Gastrocnemius medialis (tissue), 4 donors: ENCODE measurements at places on chromosomes 6 and 20. TPM values are rescaled to one million over a fixed set of nuclear protein-coding genes. Genes with fewer than 3 reads are reported as not detected.

DNA sequence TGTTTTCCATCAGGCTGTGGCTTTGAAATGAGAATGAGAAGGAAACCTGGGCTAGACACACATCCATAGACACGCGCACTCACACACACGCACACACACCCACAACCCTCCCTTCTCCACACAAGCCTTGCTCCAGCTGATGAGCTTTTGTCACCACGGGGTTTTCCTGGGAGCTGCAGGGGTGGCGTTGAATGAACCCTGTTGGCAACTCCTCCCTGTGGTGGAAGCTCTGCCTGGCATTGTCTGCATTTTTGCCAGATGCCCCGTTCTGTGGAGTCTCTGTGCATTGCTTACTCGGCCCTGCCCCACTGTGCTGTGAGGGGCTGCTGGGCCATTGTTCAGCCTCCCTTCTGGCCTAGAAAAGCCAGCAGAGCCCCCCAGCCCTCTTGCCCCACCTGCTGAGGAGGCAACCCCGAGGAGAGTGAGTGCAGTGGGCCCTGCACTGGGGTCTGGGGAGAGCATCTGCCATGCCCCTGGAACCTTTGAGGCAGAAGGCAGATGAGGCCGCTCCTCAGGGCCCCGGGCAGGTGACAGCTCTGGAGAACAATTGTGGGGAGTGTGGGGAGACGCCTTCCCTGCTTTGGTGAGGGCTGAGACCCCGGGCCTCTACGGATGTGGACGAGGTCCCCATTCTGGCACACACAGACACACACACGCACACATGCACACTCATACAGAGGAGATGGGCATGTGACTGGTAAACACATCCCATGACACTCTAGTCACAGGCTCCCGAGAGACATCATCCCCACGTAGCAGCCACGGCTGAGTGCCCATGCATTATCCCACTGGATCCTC is 9.9 kb downstream of the ADIG start:
- H3K36me3 ChIP-seq, result no peaks in the 10 kb centered on the region
- no peaks in the 10 kb centered on the region for H3K4me1 ChIP-seq
- H3K27me3 ChIP-seq, result no peaks in the 10 kb centered on the region
- no peak for DNase-seq
- H3K27ac ChIP-seq, result no peak overlapping the region

DNA sequence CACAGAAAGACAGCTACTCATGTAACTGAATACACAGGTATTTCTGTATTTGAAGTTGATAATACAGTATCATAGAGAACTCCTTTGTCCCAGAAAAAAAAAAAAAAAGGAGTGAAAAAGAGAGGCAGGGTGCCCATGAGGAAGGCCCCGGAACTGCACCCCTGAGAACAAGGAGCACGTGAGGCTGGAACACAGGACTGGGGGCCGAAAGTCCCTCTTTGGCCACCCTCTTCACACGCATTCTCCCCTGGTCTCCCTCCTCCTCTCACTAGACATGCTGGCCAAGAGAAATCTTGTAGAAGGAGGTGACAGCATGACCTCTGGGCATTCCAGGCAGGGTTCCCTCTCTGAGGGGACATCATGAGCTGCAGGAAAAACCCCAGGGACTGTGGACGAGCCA is 62.7 kb upstream of the TRAF3IP2 start:
- H3K27ac ChIP-seq, result peak overlapping the region; percentile 95
- H3K36me3 ChIP-seq, result no peaks in the 10 kb centered on the region
- no peaks in the 10 kb centered on the region for H3K27me3 ChIP-seq
- DNase-seq, result peak; percentile 86
- H3K4me3 ChIP-seq, result no peak overlapping the region

GRCh38 chr20:44010162-44010704 is 95.6 kb downstream of the TOX2 start:
- DNase-seq, result no peak
- no peak overlapping the region for H3K27ac ChIP-seq
- no peaks in the 10 kb centered on the region for H3K4me1 ChIP-seq

GRCh38 chr20:47686545-47686944 is 98.7 kb downstream of the SULF2 start:
- no peak overlapping the region for H3K4me3 ChIP-seq
- H3K27ac ChIP-seq, result no peak overlapping the region
- H3K36me3 ChIP-seq, result peaks cover 6% of the 10 kb centered on the region
- H3K4me1 ChIP-seq, result no peaks in the 10 kb centered on the region
- DNase-seq, result no peak
- H3K27me3 ChIP-seq, result no peaks in the 10 kb centered on the region

DNA sequence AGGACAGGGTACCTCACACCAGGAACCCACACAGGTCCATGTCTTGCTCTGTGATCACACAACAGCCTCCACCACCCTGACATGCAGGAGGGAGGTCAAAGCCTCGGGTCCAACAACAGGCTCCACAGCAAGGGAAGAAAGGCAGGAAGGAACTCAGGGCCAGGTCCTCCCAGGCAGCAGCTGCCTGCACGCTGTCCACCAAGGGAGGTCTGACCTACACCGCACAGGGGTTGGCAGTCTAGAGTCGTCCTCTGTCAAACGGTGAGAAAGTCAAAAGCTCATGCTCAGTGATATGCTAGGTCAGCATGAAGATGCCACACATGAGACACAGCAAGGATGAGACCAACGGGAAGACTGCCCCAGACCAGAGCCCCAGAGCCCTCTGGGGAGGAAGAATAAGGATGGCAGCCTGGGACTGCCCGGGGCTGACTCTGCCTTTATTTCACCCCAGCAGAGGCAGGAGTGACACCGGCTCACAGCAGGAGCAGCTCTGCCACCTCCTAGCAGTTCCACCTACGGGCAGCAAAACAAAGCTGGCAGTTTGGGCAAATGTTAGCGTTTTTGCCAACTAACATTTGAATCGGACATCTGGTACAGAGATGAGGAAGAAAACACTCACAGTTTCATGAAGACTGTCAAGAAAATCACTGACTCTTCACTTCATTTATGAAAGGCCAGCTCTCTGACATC is 8.5 kb downstream of the GMEB2 start:
- H3K27ac ChIP-seq, result no peak overlapping the region
- H3K36me3 ChIP-seq, result peaks cover 41% of the 10 kb centered on the region
- DNase-seq, result no peak
- H3K4me1 ChIP-seq, result no peaks in the 10 kb centered on the region

GRCh38 chr6:113873043-113873667 is 16.0 kb downstream of the MARCKS start:
- DNase-seq, result no peak
- H3K27me3 ChIP-seq, result no peaks in the 10 kb centered on the region
- no peak overlapping the region for H3K4me3 ChIP-seq

GRCh38 chr20:13101706-13102105 is 92.9 kb downstream of the SPTLC3 start:
- no peak for DNase-seq
- no peaks in the 10 kb centered on the region for H3K36me3 ChIP-seq
- no peak overlapping the region for H3K27ac ChIP-seq
- no peak overlapping the region for H3K4me3 ChIP-seq
- H3K27me3 ChIP-seq, result no peaks in the 10 kb centered on the region

GRCh38 chr6:52815167-52816092 is 11.8 kb upstream of the GSTA1 start:
- no peak overlapping the region for H3K27ac ChIP-seq
- no peaks in the 10 kb centered on the region for H3K36me3 ChIP-seq
- H3K4me1 ChIP-seq, result no peaks in the 10 kb centered on the region
- H3K27me3 ChIP-seq, result no peaks in the 10 kb centered on the region
- no peak overlapping the region for H3K4me3 ChIP-seq

DNA sequence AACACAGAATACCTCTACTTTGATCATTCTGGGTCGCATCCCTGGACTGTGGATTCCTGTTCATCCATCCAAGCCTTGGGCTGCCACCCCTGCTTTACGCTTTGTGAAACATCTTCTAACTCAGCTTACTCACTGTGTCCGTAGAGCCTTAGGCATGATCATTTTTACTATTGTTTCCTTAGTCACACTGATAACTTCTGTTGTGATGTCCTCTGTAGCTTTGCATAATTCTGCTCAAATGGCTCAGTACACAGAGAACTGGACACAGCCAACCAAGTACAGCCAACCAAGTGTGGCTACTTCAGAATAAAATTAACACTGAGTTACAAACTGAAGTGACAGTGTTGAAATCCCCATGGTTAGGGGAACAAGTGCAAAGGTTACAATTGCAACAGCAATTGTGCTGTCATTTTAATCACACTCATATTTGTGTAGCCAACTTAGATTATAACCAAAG is 8.6 kb upstream of the FKBP1A start:
- H3K4me3 ChIP-seq, result no peak overlapping the region
- H3K4me1 ChIP-seq, result peaks cover 14% of the 10 kb centered on the region
- H3K27me3 ChIP-seq, result peaks cover 3% of the 10 kb centered on the region
- no peak for DNase-seq

DNA sequence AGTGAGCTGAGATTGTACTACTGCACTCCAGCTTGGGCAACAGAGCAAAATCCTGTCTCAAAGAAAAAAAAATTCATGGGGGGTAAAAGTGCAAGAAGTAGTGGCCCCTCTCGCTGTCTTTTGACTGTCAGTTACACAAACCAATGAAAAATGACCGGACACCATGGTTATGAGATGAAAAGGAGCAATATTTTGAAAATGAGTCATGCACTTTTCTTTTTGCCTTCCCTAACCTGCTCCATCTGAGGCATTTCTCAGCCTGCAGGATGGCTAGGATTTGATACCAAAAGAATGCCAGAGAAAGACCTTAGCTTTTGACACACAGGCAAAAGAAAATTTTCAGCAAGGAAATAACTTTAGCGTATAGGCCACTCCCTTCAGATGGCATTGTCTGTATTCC is 181.7 kb upstream of the ARID1B start:
- no peaks in the 10 kb centered on the region for H3K27me3 ChIP-seq
- no peak overlapping the region for H3K27ac ChIP-seq
- no peaks in the 10 kb centered on the region for H3K36me3 ChIP-seq
- DNase-seq, result no peak
- peaks cover under 1% of the 10 kb centered on the region for H3K4me1 ChIP-seq
- no peak overlapping the region for H3K4me3 ChIP-seq

DNA sequence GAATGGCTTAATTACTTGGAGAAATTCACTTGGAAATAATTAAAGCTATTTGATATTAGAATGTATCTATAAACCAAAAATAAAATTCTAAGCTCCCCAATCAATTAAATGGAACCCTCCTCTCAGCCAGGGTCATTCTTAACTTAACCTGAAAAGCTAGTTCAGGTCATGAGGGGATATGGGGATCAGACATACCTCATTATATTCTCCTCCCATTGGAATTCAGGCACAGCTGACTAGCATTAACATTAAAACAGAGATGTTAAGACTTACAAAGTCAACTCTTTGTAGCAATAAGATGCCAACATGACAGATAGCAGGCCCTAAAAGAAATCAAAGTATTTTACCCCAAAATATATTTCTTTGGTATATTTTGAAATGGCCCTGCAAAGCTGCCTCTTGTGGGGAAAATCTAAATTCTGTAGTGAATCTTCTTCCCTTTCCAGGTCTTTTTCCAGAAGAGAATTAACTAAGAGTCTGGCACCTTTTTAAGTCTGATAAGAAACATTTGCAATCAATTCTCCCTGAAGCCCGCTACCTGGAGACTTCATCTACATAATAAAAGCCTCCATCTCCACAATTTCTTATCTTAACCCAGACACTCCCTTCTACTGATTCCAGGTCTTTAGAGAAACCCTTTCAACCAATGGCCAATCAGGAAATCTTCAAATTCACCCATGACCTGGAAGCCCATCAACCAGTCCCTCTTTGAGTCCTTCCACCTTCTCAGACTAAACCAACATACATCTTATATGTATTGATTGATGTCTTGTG is 231.2 kb downstream of the ADGB start:
- DNase-seq, result no peak
- H3K36me3 ChIP-seq, result no peaks in the 10 kb centered on the region
- H3K27ac ChIP-seq, result no peak overlapping the region
- no peaks in the 10 kb centered on the region for H3K27me3 ChIP-seq
- H3K4me1 ChIP-seq, result no peaks in the 10 kb centered on the region
- no peak overlapping the region for H3K4me3 ChIP-seq

GRCh38 chr6:135572051-135572450 is 74.5 kb upstream of the AHI1 start:
- no peaks in the 10 kb centered on the region for H3K4me1 ChIP-seq
- no peak overlapping the region for H3K4me3 ChIP-seq
- no peak overlapping the region for H3K27ac ChIP-seq
- no peaks in the 10 kb centered on the region for H3K27me3 ChIP-seq

DNA sequence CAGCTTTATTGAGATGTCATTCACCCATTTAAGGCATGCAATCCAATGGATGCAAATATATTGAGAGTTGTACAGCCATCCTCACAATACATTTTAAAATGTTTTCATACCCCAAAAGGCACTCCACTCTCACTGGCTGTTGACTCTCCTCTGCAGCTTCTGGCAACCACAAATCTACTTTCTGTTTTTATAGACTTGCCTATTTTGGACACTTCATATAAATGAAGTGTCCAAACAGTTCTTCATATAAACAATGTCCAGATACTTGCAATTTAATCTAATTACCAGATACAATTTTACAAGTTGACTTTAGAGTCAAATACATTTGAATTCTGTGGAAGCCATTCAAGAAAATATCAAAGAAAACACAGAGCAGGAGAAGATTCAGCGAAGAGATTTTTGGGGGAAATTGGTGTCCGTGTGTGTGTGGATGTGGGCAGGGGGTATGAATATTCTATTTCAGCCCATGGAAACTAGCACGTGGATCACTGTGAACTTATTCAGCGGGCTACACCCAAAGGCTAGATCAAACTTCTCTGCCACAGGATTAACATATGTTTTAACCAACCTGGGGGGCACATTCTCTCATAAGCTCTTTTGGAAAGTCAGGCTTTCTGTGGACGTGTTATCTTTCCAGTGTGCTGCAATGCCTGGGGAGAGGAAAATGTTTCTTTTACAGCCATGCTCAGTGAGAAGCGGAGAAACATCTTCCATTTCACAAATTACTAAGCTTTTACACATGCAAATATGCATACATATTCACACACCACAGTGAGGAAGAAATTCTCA is 73.9 kb downstream of the PLG start:
- no peaks in the 10 kb centered on the region for H3K4me1 ChIP-seq
- H3K36me3 ChIP-seq, result no peaks in the 10 kb centered on the region
- H3K27ac ChIP-seq, result no peak overlapping the region
- DNase-seq, result no peak
- H3K4me3 ChIP-seq, result no peak overlapping the region
- no peaks in the 10 kb centered on the region for H3K27me3 ChIP-seq

DNA sequence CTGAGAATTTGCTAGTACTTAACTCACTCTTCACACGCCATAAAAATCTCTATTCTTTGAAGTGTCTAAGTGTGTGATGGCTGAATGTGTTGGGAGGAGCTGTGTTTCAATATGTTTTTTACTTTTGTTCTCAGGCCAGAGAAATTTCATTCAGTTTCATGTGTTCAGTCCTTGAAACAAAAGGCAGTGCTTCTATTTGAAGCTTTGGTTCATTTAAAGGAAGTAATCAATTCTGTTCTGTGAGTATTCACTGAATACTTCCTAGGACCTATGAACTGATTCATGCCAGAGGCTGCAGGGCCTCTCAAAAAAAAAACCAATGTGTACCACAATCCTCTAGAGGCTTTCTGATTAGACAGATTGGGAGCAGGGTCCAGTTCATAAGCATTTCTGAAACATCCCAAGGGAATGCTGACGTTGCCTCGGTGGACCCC is 12.4 kb upstream of the F13A1 start:
- no peak overlapping the region for H3K27ac ChIP-seq
- H3K36me3 ChIP-seq, result no peaks in the 10 kb centered on the region
- H3K4me3 ChIP-seq, result no peak overlapping the region
- no peaks in the 10 kb centered on the region for H3K4me1 ChIP-seq
- H3K27me3 ChIP-seq, result no peaks in the 10 kb centered on the region

GRCh38 chr6:21885532-21886114 is 292.1 kb downstream of the SOX4 start:
- H3K27me3 ChIP-seq, result no peaks in the 10 kb centered on the region
- peak; percentile 25 for DNase-seq
- no peak overlapping the region for H3K27ac ChIP-seq
- peak overlapping the region; percentile 7 for H3K4me3 ChIP-seq

BNIP5 gene
- not detected for total RNA-seq

TBX18 gene
- 1.4 TPM for total RNA-seq

RIN2 gene
- 17.9 TPM for total RNA-seq

FAXC gene
- total RNA-seq, result 0.20 TPM
